Thoracic aorta endothelial cell (primary cell): ENCODE measurements at places on chromosomes 1 and 21. TPM values are rescaled to one million over a fixed set of nuclear protein-coding genes. Genes with fewer than 3 reads are reported as not detected.

The IQGAP3 gene
- 32.6 and 51.6 TPM in 2 replicates for total RNA-seq

The LIN9 gene
- total RNA-seq, result 12.8 and 17.4 TPM in 2 replicates

The SLC6A17 gene
- 0.13 and 0.22 TPM in 2 replicates for total RNA-seq

The TRPM2 gene
- total RNA-seq, result not detected in 2 replicates

The CASQ1 gene
- total RNA-seq, result not detected in 2 replicates

The PTGS2 gene
- 12.9 and 61.7 TPM in 2 replicates for total RNA-seq

The OR2T11 gene
- not detected in 2 replicates for total RNA-seq

The RAB3B gene
- 15.1 and 40.8 TPM in 2 replicates for total RNA-seq

The NFASC gene
- 0.13 and 0.14 TPM in 2 replicates for total RNA-seq

The SYPL2 gene
- under 0.01 TPM in 1 of 2 replicates, not detected in the other for total RNA-seq
